Fibroblast of skin of back (primary cell): ENCODE measurements at places on chromosomes 5 and 9.
A peak's percentile ranks its signal among the peaks of the same experiment; 100 is the strongest.

DNA sequence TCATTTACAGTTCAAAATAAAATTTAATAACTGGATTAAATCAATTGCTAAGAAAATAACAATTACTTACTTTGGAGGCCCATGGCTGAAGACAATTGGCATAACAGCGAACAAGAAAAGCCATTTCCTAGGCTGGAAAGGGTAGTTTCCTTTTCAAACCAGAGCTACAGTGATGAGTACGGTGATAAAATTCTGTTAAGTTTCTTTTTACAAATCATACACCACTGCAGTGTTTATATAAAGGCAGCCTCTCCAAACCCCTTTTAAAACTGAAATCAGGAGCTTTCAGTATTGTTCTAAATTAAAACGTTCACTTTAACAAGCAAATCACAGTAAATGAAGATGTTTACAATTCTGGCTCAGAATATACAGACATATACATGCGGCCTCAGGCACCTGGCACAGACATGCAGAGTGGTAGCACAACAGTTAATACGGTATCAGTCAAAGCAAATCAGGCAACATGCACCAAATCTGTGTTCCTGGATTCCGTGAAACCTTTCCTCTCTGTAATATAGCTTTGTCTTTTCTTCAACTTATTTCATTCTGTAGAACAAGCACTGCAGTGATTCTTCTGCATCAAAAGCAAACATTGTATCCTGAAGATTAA, 102.9 kb downstream of the RAPGEF6 start:
- DNase-seq: no peak

- no peak for DNase-seq
These were observed 104.1 kb downstream of the CD180 start for GRCh38 chr5:67092535-67092934.

- DNase-seq: no peak
These were observed 40.0 kb downstream of the ADAMTS19 start for GRCh38 chr5:129500101-129500500.

DNA sequence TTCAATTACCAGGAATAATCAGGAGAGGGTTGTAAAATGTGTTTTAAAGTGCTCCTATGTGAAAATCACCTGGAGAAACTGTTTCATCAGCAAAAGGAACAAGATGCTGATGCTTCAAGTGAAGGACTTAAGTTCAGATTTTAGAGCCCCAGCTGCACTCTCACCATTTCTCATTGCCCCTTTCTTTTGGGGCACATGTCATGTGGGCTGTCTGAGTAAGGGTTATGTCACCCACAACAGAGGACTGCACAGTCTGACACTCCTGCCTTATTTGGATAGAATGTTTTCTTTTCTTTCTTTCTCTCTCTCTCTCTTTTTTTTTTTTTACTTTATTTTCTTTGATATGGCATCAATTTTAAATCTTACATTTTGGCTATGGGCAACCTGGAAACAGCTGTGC, 204.1 kb upstream of the EFNA5 start:
- peak; percentile 64 for DNase-seq

- DNase-seq: no peak
These were observed 10.6 kb upstream of the SLC2A6 start for GRCh38 chr9:133489253-133490190.

DNA sequence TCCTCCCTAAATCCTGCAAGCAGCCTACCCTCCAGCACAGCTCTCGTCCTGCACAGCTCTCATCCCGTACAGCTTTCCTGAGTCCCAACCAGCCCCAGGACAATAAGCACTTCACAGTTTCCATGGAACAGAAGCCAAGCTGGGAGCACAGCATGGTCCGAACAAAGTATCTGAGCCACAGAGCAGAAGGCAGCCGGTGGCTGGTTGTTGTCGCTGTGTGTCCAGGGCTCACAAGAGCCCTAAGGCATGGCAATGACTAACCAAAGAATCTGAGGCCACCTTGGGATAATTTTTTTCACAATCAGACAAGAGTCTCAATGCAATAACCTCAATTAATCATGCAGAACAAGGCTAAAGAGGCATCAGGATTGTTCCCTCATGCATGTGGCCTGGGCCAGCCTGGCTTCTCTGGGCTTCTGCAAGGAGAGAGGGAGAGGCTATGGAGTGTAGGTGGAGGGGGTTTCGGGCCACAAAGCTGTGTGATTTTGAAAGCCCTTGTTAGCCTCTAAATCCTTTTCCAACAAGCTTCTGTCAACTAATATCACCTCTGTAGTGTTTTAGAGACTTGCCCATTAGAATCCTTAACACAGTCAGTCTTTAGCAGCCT, 323.4 kb downstream of the PIK3R1 start:
- no peak for DNase-seq

DNA sequence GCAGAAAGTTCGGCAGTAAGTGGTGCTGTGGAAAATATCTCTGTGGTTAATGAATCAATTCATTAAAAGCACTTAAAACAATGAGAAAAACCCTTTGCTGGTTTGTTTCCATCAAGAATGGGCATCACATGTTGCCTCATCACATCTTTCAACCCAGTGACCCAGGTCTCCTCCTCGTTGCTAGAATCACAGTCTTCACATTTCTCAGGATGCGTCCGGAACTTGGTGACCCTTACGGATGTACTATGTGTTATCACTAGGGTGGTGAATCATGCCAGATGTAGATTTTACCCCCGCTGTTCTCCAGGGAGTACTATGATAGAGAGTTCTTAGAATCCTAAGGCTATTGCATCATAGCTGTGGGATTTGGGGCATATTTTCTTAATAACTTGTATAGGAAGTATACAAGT, 217.9 kb upstream of the KLF4 start:
- DNase-seq: peak; percentile 95

GRCh38 chr9:124388275-124389048, 26.8 kb downstream of the PSMB7 start:
- DNase-seq: no peak

DNA sequence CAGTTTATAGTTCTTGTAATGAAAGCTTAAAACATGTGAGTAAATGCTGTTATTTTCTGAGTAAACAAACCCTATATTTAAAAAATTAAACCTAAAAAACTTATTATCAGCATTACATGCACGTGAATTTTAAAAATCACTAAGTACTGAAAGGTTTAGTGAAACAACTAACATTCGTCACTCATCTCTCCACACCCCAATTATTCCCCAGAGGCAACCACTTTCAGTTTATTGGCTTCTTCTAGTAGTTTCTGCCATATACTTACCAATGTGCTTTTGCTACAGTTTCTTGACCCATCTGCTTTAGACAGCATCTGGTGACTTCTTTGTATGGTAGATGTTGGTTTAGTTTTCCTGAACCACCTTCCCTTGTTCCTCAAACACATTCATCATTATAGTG, 58.1 kb downstream of the ANGPTL2 start:
- no peak for DNase-seq

DNA sequence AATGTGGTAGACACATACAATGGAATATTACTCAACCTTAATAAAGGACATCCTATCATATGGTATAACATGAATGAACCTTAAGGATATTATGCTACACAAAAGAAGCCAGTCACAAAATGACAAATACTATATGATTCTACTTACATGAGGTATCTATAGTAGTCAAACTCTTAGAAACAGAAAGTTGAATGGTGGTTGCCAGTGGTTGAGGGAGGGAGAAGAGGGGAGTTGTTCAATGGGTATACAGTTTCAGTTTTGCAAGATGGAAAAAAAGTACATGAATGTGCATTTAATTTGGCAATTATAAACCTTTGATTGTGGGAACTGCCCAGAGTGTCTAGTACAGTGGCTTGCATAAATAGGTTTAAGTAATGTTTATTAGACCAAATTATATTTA, 473.3 kb upstream of the ZNF608 start:
- no peak for DNase-seq

- no peak for DNase-seq
These were observed 197.1 kb upstream of the NR3C1 start for GRCh38 chr5:143600396-143601075.

DNA sequence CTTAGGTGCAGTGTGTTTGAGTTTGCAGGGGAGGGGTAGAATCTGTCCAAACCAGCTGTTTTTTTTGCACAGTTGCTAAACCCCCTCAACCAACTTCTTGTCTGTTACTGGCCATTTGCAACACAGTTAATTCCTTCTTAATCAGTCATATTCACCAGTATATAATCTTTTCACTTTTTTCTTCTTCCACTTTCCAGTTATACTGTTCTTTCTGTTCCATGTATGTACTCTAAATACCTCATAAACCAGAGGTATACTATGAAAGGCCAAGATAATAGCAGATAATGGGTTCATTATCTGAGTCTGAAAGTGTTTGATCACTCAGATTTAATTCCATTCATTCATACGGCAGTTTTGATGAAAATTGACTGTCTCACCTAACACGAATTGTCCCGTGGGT, 11.1 kb downstream of the SMAD5 start:
- DNase-seq: no peak

- no peak for DNase-seq
These were observed 126.5 kb upstream of the PAM start for GRCh38 chr5:102628441-102629175.

GRCh38 chr5:108579236-108579635, 168.5 kb upstream of the FER start:
- DNase-seq: no peak

DNA sequence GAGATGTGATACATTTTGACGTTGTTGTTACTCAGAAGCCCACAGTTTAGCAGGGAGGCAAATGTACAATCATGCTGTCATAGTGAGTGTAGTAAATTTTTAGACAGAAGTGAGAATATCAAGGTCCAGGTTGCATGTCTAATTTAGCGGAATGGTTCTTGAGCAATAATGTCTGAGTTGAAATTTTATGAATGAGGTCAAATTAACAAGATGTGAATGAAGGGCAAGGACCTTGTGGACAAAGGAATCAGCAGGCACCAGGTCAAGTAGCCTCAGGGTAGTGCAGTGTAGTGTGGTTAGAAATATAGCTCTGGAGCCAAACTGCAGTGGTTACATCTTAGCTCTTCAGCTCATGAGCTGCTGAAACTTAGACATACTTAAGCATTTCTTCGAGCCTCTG, 36.2 kb downstream of the TNFSF8 start:
- DNase-seq: no peak

DNA sequence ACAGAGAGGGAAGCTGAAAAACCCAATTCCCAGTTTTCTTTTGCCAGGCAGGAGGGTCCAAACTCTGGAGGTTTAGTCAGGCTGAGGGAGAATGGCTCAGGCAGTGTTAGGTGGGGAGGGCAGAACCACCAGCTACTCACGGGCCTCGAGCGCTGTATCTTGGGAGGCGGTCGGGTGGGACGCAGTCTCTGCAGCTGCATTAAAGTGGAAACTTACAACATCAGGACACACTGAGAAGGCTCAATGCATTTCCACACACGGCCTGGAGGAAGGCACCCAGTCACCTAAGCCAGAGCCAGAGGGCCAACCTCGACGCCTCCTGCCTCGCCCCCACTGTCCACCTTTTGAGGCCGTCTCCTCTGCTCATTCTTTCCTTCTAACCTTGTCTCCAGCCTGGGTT, 55.6 kb downstream of the CRB2 start:
- DNase-seq: no peak

DNA sequence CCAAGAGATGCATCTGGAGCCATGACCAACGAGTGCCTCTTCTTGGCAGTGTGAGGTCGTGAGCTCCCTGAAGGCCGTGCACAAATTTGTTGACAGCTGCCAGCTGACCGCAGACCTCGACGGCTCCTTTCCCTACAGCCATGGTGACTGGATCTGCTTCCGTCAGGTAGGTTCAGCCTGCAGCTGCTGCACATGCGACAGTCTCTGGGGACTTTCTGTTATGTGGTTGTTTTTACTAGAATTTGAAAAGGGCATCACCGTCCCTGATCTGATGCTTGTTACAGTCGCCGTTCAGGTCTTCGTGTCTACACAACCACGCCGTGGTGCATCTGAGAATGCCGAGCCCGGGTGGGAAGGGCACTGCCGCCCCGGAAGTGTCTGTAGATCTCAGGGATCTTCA, 36.5 kb upstream of the LRRC14B start:
- DNase-seq: no peak

DNA sequence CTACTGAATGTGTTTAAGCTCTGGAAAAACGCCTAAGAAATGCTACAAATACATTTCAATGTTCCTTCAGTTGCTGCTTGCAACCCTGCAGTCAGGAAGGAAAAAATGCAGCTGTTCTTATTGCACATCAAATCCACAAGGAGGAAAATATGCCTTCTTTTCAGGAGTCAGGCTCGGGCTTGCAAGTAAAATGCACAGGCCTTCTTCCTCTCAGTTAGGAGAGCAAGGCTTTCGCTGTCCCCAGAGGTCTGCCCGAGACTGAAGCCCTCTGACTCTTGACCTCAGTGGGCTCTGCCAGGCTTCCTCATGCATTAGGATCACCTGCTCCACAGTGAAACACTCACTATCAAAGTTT, 899 bp upstream of the SHC3 start:
- DNase-seq: peak; percentile 33
